ENCODE measurements at places on chromosomes 12 and 14.
A peak's percentile ranks its signal among the peaks of the same experiment; 100 is the strongest.

- no peak for DNase-seq
Measured at GRCh38 chr12:645563-646071, 17.6 kb downstream of the NINJ2 start.

GRCh38 chr14:68140806-68141205 lies 321.2 kb downstream of the RAD51B start:
- DNase-seq: no peak

GRCh38 chr14:49621114-49621881 lies 699 bp downstream of the MGAT2 start:
- peak; percentile 66 for DNase-seq

DNA sequence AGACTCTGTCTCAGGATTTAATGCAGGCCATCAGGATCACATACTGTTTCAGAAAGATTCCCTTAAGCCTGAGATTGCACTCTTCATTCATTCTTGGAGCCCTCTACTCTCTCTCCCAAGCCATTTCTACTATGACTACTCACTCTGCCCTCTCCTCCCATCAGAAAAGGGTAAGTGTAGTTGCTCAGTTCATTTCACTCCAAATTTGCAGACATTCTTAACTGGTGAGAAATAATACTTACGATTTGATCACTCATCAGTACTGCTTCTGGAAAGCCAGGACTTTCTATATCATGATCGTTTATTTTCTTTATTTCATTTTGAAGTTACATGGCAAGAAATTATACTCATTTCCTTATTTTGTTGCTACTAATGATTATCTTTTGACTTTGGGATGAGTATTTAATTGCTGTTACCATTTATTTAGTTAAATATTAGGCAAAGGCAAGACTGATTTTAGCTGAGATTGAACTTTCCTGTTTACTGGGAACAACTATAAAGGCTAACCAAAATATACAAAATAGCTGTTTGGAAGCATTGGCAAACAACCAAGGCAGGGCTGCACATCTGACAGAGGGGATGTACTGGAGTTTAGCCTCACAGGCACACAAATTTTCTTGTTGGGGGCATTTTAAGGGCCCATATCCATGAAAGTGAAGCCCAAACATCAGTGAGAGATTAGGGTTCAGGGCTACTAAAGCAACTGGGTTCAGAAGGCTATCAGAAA lies 4.1 kb upstream of the RERG start:
- no peak for DNase-seq

DNA sequence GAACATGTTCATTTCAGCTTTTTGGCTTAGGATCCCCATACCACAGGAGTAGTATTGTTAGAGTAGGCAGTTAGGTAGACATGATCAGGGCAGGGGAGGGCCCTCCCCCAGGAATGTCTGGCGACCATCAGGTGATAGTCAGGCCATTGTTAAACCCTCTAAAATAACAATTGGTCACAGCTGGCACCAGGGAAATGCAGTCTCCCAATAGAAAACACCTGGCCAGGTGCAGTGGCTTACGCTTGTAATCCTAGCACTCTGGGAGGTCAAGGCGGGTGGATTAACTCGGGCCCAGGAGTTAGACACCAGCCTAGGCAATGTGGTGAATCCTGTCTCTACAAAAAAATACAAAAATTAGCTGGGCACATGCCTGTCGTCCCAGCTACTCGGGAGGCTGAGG lies 187.1 kb downstream of the MON2 start:
- DNase-seq: no peak

GRCh38 chr14:70842851-70843462 lies 33.6 kb upstream of the MAP3K9 start:
- no peak for DNase-seq

DNA sequence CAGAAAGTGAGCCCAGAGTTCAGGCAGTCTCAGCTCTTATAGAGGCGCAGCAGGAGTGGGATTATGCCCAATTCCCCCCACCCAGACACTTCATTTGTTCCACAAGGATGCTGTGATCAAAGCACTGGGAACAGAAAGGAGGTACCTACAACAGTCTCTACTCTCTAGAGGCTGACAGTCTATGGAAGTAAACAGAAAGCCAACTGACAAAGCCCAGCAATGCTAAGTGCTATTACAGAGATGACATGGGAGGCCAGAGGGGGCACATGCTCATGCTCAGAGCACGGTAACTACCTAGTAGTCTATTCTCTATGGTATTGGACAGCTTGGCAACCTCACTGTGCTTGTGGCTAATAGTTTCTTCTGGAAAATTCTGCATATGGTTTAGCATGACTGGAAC lies 85.9 kb downstream of the STXBP6 start:
- no peak for DNase-seq

DNA sequence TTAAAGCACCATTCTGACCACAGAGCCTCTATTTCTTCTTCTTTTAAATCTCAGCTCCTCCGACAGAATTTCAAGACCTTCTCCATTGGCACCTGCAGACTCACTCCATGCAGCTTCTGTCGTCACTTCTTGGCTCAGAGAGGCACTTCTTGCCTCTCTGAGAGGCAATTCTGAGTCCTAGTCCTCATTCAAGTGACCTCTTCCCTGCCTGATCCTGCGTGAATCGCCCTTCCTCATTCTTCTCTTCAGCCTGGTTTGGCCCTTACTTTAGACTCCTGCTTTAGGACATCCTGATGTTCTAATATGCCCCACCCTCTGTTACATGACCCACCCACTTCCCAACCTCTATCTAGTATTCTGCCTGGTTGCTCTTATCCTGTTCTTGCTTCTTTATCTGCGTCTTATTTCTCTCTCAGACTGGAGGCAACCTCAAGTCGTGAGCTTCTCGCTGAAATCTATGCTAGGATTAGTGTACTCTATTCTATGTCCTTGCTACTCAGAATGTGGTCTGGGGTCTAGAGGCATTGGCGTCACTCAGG lies 55.6 kb upstream of the CISTR start:
- DNase-seq: no peak

- DNase-seq: no peak
Measured at GRCh38 chr14:98393527-98393926, 878.5 kb downstream of the BCL11B start.
